ENCODE measurements at places on chromosomes 5 and 9.

GRCh38 chr9:4987961-4988421 lies 2.9 kb downstream of the JAK2 start:
- peak; percentile 83 for DNase-seq

DNA sequence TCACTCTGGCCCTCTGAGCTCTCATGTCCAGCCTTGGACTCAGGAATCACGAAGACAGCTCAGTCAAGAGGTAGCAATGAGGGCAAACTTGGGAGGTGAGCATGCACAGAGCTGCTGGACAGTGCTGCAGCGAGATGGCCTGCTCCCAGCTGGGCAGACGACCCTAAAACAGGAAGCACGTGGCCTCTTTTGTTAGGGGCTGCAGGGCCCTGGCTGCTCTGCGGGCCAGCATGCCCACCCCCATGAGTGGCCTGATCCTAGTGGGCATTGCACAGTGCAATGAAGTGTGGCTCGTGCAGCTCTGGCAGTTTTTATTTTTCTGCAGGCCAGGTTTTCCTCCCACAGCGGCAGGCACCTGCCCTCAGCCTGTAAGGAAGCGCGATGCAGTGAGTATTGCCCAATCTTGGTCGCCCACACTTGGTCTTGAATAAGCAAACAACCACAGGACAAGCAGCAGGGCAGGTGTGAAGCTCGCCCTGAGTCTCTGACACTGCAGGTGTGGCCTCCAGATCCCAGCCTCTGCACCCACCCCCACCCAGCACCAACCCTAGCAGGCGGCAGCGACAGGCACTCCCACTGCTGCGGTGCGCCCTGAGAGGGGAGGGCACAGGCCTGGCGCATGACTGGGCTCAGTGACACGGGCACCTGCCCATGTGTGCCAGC lies 60.8 kb downstream of the SEMA4D start:
- no peak for DNase-seq

DNA sequence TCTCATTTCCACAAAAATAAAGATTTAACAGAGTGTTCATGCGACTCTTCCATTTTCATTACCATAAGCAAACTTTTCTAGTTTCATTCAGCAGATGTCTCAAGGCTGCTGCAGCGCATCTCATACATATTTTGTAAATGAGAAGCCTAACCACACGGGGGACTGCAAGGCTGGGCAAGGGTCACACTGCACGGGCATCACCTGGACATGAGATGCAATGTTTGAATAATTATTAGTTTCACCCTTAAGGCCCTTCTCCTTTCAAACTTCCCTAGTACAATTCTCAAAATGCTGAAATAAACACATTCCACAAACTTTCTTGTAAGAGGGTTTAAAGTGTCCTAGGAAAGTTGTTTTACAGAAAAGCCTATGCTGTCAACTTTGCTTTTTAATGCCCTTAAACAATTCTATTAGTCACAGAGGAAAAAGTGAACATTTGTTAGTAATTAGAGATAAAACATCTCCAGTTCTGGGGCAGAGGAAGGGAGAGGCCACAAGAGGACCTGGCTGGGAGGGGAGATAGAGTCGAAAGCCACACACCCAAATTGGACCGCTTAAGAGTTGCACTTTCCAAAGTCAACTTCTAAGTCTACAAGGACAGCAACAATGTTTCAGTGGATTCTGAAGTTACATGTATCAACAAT lies 1.3 kb downstream of the DENND1A start:
- peak; percentile 8 for DNase-seq

GRCh38 chr9:129712634-129713401 lies 40.0 kb downstream of the PTGES start:
- DNase-seq = peak; percentile 69

DNA sequence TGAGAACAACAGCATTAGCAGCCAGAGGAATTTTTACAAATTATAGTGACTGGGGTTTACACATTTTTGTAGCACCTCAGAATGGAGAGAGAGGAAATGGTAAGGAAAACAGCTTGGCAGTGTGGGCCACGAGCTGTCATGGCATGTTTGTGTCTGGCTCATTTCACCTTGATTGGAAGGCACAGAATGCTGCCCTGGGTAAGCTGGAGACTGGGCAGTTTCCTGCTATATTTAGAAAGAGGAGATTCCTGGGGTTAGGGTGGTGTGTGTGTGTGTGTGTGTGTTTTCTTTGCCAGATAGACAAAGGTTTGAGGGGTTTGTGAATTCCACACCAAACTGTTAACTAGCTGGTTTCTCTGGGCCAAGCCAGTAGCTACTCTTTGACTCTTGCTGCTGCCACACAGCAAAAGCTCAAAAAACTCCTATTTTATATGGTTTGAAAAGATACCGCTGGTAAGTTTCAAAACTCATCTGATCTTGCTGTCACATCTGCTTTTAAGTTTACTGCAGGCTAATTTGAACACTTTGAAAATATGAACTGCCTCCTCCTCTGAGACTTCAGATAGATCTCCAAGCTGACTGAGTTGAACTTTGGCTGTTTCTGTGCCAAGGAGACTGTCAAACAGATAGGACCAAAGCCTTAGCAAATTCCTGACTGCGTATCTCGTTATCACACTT lies 9.1 kb downstream of the ARHGAP26 start:
- no peak for DNase-seq

GRCh38 chr5:79237740-79238560 lies 2.0 kb downstream of the JMY start:
- no peak for DNase-seq

- no peak for DNase-seq
Observed at GRCh38 chr9:76644171-76644570, 120.1 kb upstream of the PCA3 start.

DNA sequence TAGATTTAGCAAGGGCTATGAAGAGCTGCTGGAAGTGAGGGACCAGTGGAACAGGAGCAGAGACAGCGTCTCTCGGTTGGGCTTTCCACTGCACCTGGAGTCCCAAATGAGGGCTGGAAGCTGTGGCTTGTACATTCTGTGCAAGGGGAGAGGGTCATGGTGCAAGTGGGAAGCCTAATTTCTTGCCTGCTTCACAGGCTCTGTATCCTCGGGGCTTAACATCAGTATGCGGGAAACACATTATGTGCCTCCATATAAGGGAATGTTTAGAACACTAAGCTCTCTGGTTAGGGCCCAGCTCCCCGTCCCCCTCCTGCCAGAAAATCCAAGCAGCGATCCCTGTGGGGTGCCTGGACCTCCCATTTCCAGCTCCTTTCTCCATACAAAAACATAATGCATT lies 89.0 kb upstream of the NIPAL4 start:
- peak; percentile 29 for DNase-seq

- no peak for DNase-seq
Observed at GRCh38 chr9:92147030-92147851, 32.0 kb upstream of the SPTLC1 start.

DNA sequence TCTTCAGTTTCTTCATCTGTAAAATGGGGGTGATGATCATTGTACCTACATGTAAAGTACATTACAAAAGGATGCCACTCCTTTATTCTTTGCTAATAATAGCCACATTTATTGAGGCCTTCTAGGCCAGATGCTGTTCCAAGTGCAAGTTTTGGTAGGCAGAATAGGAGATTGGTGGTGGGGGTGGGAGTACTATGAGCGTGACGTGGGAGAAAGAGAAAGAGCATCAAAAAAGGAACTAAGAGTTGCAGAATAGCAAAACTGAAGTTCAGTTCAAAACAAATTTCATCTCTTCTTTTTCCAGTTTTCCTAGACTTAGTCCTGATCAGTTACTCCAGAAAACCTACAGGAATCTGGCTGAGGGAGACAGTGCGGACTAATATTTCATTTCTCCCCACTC lies 174.1 kb downstream of the SNX18 start:
- DNase-seq = no peak

GRCh38 chr9:21687351-21687750 lies 115.1 kb upstream of the MTAP start:
- DNase-seq = no peak

DNA sequence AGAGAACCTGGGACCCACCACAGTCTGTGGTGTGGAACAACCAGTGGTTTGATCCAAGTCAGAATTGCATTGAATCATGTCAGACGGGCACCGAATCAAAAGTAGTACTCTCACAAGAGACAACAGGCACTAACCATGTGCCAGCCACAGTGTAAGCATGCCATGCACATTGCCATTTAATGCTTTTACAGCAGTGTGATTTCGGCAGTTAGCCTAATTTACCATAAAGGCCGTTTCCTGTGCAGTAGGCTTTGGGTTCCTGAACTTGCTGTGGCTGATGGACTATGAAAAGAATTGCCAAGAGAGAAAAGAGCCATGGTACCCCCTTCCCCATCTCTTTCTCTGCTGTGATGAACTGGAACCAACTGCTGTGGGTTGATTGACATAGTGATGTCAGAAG lies 540.6 kb downstream of the EBF1 start:
- DNase-seq = no peak

DNA sequence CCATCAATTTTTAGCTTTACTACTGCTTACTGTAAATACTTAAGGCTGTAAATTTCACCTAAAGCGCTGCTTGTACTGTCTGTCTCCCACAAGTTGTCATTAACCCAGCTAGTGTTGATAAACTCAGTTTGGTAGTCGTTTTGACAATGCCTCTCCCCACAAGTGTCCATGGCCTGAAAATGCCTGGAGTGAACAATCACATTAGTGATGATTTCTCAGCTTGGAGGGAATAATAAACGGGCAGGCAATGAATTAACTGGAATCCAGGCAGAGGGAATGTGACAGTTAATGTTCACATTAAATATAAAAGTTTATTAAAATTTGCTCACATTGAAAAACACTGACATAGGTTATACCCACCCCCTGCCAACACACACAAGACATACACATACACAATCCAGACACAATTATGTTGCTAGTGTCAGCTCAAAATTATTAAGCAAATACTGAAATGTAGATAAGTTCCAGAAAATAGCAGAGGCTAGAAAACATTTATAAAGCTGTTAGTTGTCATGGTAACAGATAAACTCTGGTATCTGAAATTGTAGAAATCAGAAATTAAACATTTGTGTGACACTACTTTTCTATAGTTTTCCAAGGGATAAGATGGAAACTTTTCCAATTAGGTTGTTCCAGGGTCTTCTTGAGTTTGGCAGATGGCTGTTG lies 341.9 kb downstream of the DIRAS2 start:
- no peak for DNase-seq

- DNase-seq = peak; percentile 16
Observed at GRCh38 chr5:151619812-151620460, 28.8 kb upstream of the FAT2 start.

DNA sequence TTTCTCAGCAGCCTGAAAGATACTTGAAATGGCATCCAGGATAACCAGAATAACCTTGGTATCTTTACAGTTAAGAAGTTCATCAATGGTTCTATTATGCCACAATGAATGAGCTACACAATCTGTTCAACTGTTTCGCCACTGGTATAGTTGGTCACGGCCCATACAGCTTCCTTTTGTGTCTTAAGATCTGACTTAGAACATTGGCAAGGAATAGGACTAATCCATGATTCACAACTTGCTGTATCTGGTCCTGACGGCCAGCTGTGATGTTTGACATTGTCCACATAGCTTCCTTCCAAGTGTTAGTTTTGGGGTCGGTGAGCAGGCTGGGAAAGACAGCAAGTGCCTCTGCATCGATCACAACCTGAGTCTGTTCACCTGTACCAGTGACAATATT lies 113.3 kb upstream of the RAD23B start:
- DNase-seq = no peak

DNA sequence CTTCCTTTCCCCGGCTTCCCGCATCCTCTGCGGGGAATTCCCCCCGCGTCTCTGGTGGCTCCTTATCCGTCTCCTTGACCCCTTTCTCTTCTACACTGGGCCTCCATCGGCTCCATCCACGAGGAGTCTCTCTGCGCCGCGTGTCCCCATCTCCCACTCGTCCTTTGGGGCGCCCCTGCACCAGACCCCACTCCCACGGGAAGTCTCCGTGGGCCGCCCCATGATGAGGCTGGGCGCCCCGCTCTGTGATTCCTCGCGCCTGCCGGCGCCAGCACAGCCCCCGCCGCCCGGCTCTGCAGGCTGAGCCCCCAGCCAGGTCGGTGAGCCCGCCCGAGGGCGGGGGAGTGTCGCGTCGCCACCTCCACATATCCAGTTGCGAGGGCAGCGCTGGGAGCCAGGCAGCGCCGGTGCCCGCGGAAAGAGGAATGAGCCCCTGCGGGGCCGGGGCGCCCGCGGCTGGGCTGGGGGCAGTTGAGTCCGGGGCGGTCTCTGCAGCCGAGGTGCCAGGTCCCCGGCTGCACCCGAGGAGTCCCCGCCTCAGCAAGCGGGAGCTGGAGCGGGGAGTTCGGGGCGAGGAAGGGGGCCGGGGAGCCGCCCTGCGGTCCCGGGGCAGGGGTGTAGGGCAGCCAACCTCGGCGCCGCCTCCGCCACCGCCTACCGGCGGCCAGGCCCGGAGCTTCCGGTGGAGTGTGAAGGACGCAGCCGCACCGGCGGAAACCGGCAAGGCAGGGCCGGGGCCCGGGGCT lies 2.1 kb upstream of the TRAF1 start:
- DNase-seq = peak; percentile 51

GRCh38 chr5:142611154-142611553 lies 74.7 kb downstream of the FGF1 start:
- DNase-seq = peak; percentile 73

DNA sequence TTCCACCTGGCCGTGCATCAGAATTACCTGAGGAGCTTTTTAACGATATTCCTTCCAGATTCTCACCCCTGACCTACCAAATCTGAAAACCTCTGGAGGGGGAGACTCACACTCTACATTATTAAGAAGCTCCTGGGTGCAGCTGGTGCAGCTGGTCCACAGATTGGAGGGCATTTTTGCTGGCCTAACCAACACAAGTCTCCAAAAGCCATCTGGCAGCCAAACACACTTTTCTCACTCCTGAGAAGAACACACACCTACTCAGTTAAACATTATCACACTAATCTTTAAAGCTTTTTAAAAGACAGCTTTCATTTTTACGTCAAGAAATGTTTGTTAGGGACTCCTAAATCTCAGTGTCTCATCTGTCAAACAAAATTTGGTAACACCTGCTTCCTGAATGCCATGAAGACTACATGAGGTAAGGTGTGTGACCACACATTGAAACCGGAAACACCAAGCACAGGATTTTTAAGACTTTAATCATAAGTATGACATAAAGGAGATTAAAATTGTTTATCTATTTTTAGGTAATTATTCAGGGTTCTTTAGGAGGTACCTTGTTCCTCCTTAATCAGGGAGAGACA lies 14.2 kb upstream of the PTPN3 start:
- DNase-seq = no peak

GRCh38 chr9:78167356-78167755 lies 68.5 kb upstream of the CEP78 start:
- no peak for DNase-seq

DNA sequence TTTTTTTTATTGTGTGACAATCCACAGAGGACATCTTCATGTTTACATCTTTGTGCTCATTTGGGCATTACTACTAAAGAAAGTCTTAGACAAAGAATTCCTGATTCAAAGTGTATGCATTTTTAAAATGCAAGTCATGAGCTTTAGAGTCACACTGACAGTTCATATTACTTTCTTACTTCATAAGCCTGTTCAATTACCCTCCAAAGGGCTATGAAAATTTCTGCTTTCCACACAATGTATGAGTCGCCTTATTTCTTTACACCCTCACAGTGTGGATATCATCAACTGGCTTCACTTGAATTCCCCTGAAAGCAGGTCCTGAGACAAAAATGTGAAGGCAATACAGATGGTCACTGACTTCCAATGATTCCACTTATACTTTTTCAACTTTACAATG lies 280.4 kb upstream of the PTGER4 start:
- no peak for DNase-seq

GRCh38 chr9:132662152-132662945 lies 7.4 kb downstream of the DDX31 start:
- DNase-seq = no peak

Measured in A673 (cell line).